ENCODE measurements at places on chromosomes 5 and 9.

DNA sequence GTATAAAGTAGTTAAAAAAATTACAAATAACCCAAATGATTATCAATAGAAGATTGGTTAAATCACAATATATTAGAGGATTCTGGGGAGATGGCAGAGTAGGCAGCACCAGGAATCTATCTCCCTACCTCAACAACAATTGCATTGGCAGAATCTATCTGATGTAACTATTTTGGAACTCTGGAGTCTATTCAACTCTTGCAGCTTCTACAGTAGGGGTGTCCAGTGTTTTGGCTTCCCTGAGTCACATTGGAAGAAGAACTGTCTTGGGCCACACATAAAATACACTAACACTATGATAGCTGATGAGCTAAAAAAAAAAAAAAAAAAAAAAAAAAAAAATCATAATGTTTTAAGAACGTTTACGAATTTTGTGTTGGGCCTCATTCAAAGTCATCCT lies 29.2 kb upstream of the ECM2 start:
- DNase-seq = no peak

DNA sequence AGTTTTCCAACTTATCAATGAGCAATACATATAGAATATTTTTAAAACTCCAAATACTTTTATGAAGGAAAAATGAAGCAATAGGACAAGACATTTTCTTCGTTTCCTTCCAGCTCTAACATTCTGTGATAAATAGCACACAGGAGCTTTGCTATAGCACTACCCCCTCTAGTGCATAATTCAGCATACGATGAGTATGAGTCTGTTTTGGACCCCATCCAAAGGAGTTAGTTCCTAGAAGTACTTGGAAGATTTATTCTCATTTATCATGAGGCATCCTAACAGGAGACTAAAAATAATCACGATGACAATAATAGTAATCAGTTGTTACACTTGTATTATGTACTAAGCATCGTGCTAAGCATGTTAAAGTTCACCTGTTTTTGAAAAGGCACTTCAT lies 1061.3 kb upstream of the DMAC1 start:
- no peak for DNase-seq

DNA sequence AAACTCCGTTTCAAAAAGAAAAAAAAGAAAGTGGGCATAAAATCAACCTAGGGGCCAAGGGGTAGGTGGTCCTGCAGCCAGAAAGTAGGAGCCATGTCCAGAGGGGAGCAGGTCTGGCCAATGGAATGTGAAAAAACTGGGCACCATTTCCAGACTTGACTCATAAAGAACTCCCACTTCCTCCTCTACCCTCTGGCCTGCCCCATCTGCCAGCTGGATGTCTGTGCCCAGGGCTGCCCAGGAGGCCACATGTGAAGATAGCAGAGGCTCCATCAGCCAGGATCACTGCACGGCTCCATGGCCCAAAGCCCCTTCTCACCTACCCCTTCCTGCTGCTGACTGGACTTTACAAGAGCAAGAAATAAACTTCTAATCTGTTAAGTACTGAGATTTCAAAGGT lies 42.1 kb upstream of the EEIG1 start:
- no peak for DNase-seq

GRCh38 chr5:95777441-95777840 lies 45.1 kb downstream of the GLRX start:
- DNase-seq = no peak

DNA sequence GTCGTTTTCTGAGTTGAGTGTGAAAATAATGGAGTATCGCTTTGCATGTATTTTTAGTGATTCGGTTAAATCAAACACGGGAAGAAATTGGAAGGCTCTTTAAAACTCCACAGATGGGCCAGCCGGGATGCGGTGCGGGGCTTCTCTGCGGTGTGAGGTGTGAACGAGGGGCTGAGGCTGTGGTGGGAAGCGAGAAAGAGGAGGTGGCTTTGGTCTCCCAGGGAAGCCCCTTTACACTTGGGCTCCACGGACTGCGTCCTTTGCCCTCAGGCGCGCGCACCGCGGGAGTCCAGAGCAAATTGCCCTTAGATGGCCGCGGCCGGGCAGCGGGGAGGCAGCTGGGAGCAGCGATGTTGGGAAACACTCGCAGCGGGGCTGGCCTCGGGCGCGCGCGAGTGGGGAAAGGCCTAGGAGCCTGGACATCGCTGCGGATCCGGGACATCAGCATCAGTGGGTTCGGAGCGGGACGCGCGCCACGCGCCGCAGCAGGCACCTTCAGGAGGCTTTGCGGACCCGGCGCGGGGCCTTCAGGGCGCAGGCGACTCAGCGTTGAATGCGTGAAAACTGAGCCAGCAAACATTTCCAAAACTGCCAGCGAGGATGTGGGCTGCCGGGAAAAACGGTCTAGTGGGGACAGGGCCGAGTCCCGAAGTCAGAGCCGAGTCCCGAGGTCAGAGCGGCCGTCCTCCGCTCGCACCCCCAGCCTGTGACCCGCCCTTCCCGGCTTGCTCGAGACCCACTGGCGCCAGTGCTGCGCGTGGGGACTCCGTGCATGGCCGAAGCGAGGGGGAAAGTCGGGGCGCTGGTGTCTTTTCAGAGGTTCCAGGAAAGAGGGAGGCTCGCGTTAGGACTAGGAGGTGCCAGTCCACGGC lies 6.5 kb downstream of the IRX1 start:
- DNase-seq = no peak

GRCh38 chr9:4929917-4930316 lies 55.2 kb upstream of the JAK2 start:
- no peak for DNase-seq

DNA sequence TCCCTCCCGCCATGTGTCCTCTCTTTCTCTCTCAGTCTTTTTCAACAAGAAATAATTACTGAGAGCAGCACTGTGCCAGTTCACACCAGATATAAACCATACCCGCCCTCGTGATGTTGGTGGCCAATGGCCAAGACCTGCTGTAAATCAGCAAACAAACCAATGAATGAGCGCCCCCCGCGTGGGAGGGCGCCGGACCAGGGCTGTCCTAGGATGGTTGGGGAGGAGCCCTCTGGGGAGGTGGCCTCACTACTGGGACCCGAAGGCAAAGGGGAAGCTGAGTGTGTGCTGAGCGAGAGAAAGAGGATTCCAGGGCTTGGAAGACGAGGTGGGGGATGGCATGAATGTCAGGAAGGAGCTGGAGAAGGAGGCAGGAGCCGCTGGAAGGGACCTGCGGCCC lies 51.2 kb upstream of the BARHL1 start:
- DNase-seq = no peak

GRCh38 chr5:58133631-58134296 lies 326.1 kb downstream of the PLK2 start:
- no peak for DNase-seq

GRCh38 chr5:132651838-132652469 lies 6.0 kb upstream of the IL13 start:
- no peak for DNase-seq

- peak; percentile 37 for DNase-seq
These were observed 160.1 kb downstream of the GHR start for GRCh38 chr5:42583322-42583721.

- DNase-seq = no peak
These were observed 198.5 kb upstream of the ADAMTSL1 start for GRCh38 chr9:18275313-18275990.

DNA sequence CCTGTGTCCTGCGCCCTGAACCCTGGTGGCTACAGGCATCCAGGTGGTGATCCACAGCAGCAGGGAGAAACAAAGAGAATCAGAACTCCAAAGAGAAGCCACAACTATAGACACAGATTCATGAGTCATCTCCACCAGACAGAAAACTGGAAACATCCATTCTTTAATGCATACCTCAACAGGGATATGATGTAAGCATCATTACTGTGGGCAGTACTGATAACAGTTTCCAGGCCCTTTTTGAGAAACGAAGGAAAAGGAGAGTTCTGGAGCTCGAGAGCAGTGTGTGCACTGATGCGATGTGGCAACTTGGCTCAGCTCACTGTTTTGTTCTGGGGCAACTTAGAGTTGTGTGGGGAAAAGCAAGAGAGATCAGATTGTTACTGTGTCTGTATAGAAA lies 215.6 kb upstream of the ADAMTS16 start:
- DNase-seq = no peak

DNA sequence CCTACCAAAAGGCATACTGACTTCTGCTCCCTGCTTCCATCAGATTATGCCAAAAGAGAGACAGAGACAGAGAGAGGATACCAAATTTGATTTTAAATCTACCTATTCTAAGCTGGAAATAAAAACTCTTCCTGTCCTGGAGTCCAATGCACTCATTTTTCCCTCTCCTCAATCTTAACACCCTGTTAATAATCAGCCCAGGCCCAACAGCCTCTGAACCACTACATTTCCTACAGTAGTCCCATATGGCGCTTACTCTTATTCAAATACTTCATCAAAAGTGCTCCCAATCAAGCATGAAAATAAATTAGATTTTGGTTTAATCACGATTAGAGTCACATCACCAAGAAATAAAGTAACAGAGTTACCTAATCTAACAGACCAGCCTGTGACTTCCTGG lies 152.3 kb downstream of the TSSK1B start:
- no peak for DNase-seq

DNA sequence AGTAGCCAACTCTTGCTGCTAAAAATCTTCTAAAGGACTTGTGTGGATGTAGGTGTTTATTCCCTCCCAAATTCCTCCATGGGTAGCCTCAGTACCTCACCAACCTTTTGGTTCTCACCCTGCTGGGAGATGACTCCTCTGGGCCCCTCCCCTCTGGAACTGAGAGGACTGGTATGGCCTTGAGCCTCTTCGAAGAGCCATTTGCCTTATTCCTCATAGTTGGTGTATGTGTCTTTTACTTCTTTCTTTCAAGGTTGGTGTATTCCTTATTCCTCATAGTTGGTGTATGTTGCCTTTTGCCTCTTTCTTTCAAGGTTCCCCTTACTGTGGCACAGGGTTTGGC lies 48.3 kb downstream of the GNAQ start:
- no peak for DNase-seq

- DNase-seq = no peak
These were observed 7.2 kb upstream of the RPL26L1 start for GRCh38 chr5:172952034-172952511.

DNA sequence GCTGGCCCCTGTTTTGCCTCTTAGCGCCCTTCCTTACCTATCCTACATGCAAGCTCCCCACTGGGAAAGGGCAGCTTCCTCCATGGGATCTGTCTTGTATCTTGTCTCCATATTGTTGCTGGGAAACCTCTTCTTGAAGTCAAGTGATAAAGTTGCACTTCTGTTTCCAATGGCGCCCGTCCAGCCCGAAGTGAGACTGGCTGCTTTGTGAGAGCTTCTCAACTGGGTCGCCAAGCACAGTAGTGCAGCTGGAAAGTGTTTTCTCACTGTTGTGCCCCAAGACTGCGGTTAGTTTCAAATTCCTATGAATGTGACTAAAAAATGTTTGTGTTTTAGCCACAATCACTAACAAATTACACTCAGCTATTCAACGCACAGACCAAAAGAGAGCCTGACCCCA lies 506.6 kb upstream of the MPDZ start:
- DNase-seq = peak; percentile 26

GRCh38 chr9:4298255-4299004 lies 1.4 kb downstream of the GLIS3 start:
- peak; percentile 37 for DNase-seq

DNA sequence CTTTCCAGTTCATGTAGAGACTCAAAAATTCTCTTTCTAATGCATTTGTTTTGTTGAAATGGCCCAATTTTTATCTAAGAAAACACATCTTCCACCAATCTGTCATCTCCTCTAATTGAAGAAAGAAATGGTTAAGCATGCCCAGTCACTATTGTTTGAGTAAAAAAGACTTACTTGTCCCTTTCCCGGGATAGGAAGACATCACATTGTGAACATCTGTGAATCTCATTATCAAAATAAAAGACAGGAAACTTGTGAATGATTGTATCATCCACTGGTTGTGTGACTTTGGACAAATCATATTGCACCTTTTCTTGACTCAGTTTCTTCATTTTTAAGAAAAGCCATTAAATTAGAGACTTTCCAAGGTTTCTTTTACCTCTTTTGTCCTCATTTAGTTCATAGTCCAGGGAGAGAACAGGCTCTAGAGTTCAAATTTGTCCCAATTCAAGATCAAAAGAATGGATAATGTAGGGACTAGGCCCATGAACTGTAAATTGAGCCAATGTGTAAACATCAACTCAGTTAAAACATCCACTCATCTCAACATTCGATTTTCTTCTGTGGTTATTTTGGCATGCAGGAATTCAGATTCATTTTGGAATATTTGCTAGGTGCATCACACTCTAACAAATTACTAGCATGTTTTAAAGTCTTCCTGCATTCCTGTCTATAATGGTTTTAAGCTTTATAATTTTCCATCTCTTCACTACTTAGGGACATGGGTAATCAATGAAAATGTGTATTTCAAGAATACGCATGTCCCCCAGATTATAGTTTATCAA lies 838.0 kb upstream of the WWC1 start:
- DNase-seq = no peak

GRCh38 chr9:136720898-136721338 lies 8.5 kb downstream of the DIPK1B start:
- DNase-seq = no peak

DNA sequence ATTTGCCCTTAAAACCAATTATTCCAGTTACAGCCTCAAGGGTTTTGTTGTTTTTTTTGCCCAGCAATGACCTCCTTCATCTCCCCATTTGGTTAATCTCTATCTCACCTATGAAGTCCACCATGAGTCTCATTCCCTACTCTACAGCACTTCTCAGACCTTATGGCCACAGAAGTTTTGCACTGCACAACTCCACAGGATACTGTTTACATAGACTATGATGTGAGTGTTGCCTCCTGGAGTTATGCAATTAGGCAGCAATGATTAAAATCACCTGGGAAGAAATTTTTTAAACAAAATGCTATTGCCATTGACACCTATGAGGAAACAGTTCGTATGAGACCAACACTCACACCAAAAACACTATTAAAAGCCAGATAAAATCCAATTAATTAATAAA lies 39.7 kb downstream of the ZDHHC21 start:
- no peak for DNase-seq

GRCh38 chr9:135614821-135615665 lies 24.3 kb downstream of the GLT6D1 start:
- no peak for DNase-seq

GRCh38 chr5:155434681-155435080 lies 421.1 kb downstream of the KIF4B start:
- DNase-seq = no peak

DNA sequence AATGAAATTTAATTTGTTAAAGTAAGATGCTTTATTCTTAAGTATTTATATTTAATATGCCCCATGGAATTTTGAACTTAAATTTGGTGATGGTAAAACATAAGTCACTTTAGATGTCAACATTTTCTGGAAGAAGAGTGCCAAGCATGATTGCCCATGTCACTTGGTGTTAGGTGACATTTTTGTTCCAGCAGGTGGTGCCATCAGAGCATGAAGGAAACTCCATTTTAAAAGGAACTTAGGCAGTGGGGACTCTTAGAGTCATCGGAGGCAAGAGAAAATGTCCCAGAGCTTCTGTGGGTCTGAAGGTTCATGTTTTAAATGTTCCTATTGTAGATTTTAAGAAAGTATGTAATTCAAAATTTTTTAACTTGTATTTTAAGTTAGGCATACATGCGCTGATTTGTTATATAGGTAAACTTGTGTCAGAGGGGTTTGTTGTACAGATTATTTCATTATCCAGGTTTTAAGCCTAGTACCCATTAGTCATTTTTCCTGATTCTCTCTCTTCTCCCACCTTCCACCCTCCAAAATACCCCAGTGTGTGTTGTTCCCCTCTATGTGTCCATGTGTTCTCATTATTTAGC lies 789.3 kb downstream of the SEMA5A start:
- peak; percentile 69 for DNase-seq
